ENCODE measurements at places on chromosomes 7 and 10. TPM values are rescaled to one million over a fixed set of nuclear protein-coding genes. Genes with fewer than 3 reads are reported as not detected.

The PCDH15 gene
- total RNA-seq: 0.57 TPM

DNA sequence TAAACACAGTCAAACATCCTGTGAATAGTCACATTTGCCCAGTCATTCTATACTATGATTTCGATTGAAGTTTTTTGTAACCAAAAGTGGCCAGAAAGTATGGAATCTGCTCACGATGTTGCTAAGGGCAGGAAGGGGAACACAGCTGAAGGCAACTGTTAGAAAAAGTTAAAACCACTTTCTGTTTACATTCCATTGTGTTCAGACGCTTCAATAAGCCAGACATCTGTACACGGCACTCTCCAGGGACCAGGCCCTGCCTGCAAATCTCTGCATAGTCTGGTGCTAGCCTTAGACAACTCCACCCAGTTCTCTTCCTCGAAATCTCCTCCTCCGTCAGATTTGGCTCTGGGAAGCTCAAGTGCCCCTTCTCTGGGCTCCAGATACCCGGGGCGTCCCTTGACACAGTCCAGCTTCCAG is 17.1 kb upstream of the TMEM120A start:
- no peak for DNase-seq

- peak; percentile 53 for DNase-seq
These were observed 41.4 kb downstream of the RAMP3 start for GRCh38 chr7:45198986-45199385.

The SFTPA1 gene
- total RNA-seq: 0.19 TPM

DNA sequence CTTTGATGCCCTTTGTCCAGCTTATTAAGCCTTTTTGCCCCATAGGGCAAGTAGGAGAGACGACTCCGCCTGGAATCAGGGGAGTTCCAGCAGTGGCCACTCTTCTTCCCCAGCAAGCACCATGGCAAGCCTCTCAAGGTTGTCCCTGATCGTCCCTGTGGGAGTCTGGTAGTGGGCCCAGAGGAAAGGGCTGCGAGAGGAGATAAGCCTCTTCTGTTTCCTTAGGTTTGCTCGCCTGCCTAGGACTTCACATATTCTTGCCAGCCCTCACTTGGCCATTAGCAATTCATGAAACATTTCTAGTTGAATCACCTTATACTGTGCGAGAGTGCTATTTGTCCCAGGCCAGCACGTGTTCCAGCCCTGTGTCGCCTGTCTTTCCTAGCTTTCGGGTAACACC is 47.8 kb upstream of the CPN1 start:
- DNase-seq: no peak

GRCh38 chr10:110865186-110865808 is 6.4 kb upstream of the PDCD4 start:
- DNase-seq: no peak

GRCh38 chr7:112173568-112173905 is 32.7 kb downstream of the DOCK4 start:
- no peak for DNase-seq

The PDE6C gene
- total RNA-seq: not detected

- no peak for DNase-seq
These were observed 1.8 kb downstream of the SEMA3C start for GRCh38 chr7:80916770-80917741.
